ENCODE measurements at places on chromosomes 11 and 22.

- no peak for DNase-seq
These were observed 53.0 kb downstream of the SCUBE1 start for GRCh38 chr22:43289976-43290721.

DNA sequence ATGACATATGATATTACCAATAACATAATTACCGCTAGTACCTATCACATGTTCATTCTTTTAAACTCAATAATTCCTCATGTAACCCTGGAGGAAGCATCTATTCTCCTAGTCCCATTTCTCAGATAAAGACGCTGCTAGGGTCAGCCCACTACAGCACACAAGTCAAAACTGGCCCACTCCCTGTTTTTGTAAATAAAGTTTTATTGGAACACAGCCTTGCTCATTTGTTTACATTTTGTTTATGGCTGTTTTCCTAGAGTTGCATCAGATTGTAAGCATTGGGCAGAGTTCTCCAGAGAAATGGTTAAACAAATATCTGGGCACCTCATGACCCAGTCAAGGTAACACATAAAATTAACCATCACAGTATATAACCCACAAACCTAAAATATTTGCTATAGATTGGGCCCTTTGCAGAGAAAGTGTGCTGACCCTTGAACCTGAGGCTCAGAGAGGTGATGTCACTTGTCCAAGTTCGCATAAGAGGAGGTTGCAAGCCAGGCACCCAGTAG is 36.8 kb downstream of the MN1 start:
- no peak for DNase-seq

GRCh38 chr11:102276362-102276761 is 40.9 kb upstream of the BIRC3 start:
- no peak for DNase-seq

GRCh38 chr11:26106726-26107125 is 225.2 kb upstream of the ANO3 start:
- no peak for DNase-seq
